ENCODE measurements at places on chromosomes 5 and 9.

DNA sequence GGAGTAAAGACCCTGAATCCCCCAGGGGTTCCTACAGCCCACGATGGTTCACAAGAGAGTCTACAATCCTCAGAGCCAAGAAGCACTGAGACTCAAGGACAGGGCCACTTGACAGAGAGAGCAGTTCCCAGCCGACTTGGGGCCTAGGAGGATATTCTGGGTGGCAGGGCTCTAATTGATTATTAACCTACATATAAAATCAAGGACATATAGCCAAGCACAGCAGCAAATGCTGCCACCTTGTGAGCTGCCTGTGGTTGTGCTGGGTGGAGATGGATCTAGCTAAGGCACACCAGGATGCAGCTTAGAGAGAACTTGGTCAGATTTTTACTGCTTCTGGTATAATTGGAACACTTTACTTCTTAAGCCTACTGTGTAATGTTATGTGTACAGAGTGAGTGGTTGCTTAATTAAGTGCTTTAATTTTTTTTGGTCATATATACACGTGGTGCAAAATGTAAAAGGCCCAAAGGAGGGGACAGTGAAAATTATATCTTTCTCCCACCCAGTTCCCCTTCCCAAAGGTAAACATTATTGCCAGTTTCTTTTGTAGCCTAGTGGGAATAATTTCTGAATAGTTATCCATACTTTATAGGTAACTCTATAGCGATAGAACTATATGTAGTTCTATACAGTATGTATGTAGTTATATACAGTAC, 78.8 kb downstream of the F2RL2 start:
- DNase-seq, result peak; percentile 64

DNA sequence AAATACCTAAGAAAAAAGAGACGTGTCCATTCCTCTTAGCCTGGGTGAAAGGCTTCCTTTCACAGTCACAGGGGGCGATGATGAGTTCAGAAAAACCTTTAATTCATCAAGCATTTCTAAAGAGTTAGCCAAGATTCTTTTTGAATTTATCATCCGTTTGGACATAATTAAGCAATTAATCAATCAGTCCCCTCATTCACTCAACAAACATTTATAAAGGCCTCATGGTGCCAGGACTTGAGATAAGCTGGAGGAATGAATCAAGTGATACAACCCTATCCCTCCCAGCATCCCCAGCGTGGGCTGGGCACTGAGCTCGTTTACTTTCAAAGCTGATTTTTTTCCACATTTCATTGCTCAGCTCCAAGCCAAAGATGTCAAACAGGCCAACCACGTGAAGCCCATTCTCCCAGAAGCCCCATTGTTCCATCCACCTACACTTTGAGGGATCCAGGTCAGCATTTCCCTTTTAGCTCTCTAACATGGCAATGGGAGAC, 140.5 kb downstream of the SLIT3 start:
- DNase-seq, result no peak

DNA sequence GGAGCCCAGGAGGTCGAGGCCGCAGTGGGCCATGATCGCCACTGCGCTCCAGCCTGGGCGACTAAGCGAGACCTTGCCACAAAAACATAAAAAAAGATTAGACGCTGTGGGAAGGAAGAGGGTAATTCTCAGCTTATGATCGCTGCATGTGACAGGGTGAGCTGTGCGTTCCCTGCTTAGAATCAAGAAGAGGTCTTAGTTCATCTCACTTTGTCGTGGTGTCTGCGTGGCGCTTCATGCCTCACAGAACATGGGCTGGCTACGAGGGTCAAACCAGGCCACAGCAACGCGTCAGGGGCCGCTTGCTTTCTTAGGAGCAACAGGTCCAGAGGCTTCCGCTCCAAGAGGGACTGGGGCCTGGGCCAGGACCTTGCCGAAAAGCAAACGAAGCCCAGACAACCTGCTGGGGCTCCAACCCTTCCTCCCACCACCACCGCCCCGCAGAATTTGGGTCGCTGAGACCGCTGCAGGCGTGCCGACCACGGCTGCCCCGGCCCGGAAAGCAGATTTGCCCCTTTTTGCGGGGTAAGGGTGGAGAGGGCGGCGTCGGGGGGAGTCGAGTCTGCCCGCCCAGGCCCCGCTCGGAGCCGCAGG, 10.0 kb upstream of the GRIN1 start:
- DNase-seq, result peak; percentile 49

DNA sequence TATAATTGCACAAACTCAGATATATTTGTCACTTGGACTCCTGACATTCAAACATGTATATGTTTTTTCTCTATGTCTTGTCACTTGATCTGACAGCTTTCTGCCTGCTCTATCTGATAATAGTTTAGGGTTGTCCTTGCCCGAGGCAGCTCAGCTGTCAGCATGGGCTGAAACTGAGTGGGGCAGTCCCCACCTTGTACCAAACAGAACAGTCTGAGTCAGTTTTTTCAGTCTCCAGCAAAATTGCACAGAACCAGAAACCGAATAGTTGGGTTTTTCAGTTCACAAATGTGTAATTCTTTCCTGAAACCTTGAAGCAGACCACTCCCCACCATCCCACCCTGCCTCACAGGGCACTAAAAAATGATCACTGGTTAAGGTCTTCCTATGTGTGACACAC, 9.5 kb upstream of the HAND1 start:
- peak; percentile 88 for DNase-seq

DNA sequence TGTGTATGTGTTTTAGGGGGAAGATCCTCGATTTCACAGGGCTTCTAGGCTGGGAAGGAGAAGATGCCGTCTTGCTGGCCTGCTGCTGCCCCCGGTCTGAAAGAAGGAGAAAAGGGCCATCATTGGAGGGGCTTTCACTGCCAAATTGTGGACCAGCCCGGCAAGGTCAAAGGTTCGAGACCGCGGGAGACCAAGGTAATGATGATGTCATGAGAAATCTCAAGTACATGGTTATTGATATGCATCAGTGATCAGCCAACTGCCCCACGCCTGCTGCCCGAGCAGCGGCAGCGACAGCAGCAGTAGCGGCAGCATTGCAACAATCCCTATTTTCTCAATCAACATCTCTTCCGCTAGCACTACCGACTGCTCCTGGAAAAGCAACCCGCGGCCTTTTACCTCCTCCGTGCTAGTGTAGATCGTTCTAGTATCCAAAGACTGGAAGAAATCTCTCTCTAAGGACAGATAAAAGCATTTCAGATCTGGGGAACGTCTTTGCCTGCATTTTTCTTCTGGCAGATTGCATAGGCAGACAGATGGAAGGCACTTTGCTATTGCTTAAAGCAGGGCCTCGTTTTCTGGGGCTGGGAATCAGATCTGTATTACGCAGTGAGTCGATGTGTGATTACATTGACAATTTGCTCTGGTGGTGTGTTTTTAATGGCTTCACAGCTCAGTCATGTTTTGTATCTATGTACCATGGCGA, 215.3 kb downstream of the MEF2C start:
- peak; percentile 29 for DNase-seq

DNA sequence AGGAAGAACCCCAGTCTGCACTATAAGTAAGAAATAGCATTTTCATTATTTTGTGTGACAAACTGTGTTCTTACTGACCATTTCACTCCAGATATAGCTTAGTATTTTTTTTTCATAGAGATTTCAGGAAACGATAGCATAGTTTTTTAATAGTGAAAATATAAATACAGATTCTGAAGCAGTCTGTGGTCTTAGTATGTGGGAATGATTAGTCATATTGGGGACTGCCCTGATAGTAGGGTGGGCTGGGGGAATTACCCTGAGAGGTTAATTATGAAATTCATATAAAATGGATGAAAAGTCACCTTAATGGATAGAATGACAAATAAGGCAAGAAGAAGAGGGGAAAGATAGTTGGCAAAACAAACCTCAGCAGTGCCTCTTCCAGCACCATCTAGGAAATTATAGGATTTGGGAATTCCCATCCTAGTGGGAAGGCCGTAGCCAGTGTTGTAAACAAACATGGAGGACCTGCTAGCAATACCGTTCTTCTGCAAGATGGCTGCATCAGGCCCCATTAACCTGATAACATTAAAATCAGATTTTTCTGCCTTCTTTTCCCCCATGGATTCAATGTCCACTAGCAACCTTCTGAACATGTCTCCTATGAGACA, 23.7 kb upstream of the NR3C1 start:
- peak; percentile 32 for DNase-seq

DNA sequence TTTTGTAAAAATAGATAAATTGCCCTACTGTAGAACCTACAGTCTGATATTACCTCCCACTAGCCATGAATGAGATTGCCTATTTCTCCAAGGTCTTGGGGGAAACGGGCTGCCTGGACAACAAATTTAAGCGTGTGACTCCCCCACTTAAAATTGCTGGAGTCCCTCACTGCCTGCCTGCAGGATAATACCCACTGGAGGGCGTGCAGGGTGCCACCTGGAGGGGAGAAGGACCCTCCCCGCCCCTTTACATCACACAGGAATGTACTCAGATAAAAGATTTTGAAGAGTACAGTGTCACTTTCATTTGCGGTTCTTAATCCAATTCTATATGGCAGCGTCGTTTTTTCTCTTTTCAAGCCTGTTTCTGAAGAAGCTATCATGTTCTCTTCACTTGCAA, 6.2 kb upstream of the TRIM7 start:
- DNase-seq, result no peak

DNA sequence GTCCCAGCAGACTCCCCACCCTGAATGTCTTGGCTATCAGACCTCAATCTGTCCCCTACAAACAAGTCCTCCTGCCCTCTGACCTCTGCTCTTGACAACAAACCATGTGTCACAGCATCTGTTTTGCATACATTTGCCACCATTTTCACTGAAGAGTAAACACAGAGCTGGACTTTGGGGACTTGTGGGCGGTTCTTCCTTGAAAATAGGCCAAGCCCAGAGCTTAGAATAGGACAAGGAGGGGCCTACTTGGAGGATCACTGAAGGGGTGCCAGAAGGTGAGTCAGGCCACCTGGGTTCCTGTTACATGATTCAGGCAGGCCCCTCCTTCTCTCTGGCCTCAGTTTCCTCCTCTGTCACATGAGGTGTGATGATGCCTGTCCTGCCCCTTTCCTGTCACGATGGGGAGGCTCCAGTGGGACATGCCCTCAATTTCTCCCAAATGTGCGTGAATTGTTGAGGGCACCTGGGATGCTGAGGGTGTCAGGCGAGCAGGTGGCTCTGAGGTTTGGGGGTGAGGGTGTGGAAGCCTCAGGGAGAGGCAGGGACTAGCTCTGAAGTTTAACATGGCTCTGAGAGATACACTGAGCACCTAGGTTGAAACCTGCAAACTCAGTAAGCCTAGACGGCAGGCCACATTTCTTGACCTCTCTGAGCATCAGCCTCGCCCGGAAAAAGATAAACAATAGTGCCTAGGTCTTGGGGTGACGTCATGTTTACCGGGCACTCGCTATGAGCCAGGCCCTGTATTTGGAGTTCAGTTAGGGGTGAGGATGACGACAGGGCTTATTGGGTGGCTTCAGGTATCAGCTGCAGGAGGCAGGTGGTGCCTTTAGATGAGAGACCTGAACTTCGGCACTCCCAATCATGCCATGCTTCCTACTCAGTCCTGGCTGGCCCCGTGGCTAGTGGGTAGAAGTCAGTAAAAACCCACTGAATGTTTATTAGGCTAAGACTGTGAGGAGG, 107.6 kb upstream of the PITX1 start:
- DNase-seq, result no peak

DNA sequence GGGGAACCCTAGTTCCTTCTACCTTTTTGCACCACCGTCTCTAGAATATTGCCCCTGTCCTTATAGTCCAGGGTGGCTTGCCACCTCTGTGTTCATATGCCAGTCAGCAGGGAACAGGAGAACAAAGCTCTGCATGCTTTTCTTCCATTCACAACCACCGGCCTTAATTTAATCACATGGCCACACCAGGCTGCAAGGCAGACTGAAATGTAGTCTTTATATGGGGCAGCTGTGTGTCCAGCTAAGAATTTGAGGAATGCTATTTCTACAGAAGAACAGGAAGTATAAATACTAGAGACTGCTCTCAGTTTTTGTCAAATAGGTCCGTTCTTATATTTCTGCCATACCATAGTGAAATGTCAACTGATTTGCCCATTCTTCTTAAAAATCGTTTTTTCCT, 5.8 kb downstream of the C5orf22 start:
- DNase-seq, result no peak

- DNase-seq, result no peak
These were observed 30.4 kb downstream of the SKIC3 start for GRCh38 chr5:95524423-95524822.

DNA sequence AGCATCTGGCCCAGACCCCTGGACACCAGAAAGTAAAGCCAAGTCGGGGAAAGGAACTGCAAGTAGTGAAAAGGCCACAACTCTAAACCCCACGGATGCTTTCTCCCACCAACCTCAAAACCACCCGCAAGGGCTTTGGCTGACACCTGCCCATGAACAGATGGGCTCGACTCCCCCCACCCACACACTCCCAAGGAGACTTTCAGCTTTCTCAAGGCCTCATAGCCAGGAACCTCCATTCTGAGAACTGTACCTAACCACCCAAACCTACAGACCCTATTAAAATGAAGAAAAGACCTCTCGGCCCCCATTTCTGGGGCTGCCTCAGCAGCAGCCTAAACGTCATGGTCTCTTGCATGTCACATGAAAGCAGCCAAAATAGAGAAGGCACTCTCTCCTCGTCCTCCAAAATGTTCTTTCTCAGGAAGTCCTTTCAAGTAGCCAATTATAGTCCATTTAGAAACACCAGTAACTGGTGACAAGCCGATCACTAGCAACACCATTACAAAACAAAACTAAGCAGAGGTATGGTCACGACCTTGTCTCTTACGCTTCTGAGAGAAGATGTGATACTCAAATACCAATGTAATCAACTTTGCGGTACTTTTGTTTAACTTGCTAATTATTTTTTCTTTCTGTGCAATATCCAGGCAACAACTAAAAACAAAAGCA, 2.9 kb downstream of the B4GALT1 start:
- peak; percentile 85 for DNase-seq

- DNase-seq, result no peak
These were observed 566.8 kb upstream of the CYLC2 start for GRCh38 chr9:102428305-102428704.

GRCh38 chr5:97163360-97163764, 19.7 kb downstream of the RIOK2 start:
- no peak for DNase-seq

GRCh38 chr9:69134412-69134811, 39.7 kb upstream of the TJP2 start:
- DNase-seq, result no peak

DNA sequence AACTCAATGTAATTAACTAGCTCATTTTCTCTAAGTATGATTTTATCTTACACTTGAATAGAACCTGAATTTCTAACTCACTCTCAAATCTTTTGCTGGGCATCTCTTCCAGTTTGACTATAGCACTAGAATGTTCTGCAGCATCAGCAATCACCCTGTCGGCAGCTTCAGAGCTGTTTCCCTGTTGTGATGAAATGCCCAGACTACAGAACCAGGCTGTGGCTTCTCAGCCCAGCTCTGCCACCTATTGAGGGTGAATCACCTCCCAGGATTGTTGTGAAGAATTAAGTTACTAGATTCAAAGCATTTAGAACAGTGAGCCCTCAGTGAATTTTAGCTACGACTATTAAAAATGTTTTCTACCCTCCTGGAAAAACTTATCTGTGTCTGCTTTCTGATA, 90.4 kb upstream of the ANKRD55 start:
- no peak for DNase-seq
